Activated CD8-positive, alpha-beta T cell treated with anti-CD3 and anti-CD28 coated beads, Interleukin-2, amount 10 ng/mL, durations not matched to agents 7 days and 5 days (primary cell): ENCODE measurements at places on chromosomes 5 and 9.

DNA sequence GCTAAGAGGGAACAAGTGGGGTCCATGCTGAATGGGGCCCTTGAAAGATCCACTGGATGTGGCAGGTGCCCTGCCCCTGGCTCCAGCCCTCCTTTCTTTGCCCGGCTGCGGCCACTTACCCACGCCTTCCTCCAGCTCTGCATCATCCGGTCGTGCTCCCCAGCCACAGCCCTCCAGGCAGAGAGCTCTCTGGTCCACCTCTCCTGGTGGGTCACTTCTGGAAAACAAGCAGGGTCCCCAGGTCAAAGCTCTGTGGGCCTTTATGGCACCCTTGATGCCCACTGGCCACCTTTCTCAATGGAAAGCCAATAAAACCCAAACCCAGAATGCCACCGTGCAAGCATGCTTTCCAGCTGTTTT, 45.0 kb downstream of the SECISBP2 start:
- DNase-seq = no peak

- DNase-seq = no peak
Observed at GRCh38 chr5:73418244-73418691, 30.3 kb downstream of the FOXD1 start.

GRCh38 chr9:26261503-26262330, 583.5 kb upstream of the TUSC1 start:
- no peak for DNase-seq

GRCh38 chr5:154449786-154450185, 4.0 kb downstream of the SAP30L start:
- no peak for DNase-seq

- DNase-seq = no peak
Observed at GRCh38 chr5:24642022-24642421, 2.8 kb downstream of the CDH10 start.

GRCh38 chr9:133996531-133997520, 4.7 kb upstream of the VAV2 start:
- DNase-seq = no peak

- DNase-seq = peak; percentile 65
Observed at GRCh38 chr9:136997830-136998234, 1.5 kb upstream of the CLIC3 start.

DNA sequence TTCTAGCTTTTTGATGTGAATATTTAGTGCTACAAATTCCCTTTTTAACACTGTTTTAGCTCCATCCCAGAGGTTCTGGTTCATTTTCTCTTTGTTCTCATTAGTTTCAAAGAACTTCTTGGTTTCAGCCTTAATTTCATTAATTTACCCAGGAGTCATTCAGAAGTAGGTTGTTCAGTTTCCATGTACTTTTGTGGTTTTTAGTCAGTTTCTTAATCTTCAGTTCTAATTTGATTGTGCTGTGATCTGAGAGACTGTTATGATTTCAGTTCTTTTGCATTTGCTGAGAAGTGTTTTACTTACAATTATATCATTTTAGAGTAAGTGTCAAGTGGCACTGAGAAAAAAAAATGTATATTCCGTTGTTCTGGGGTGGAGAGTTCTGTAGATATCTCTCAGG, 240.1 kb upstream of the RASA1 start:
- no peak for DNase-seq

GRCh38 chr5:149745-150485, 41.4 kb upstream of the LRRC14B start:
- no peak for DNase-seq

DNA sequence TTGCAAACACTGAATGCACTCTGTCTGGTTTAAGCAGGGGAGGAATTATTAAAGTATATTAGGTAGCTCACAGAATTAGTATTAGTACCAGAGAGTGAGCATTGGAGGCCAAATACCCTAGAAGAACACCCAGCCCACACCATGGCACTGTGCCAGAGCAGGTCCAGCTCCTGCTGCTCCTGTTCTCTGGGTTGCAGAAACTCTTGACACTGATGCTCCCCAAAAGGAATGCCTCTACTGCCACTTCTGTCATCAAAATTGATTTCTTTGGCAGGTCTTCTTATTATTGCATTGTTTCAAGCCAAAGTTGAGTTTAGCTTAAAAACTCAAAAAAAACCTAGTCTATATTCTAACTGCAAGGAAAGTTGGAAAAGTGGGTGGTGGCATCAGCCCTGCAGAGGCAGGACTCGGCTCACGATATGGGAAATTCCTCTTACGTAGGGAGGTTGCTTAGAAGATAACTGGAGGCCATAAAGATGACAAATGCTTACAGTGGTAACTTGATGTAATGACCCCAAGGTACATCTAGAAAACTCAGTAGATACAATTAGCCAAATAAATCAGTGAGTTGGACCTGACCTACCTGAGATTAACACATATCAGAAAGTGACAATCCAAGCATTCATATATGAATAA, 123.4 kb downstream of the CD180 start:
- no peak for DNase-seq

DNA sequence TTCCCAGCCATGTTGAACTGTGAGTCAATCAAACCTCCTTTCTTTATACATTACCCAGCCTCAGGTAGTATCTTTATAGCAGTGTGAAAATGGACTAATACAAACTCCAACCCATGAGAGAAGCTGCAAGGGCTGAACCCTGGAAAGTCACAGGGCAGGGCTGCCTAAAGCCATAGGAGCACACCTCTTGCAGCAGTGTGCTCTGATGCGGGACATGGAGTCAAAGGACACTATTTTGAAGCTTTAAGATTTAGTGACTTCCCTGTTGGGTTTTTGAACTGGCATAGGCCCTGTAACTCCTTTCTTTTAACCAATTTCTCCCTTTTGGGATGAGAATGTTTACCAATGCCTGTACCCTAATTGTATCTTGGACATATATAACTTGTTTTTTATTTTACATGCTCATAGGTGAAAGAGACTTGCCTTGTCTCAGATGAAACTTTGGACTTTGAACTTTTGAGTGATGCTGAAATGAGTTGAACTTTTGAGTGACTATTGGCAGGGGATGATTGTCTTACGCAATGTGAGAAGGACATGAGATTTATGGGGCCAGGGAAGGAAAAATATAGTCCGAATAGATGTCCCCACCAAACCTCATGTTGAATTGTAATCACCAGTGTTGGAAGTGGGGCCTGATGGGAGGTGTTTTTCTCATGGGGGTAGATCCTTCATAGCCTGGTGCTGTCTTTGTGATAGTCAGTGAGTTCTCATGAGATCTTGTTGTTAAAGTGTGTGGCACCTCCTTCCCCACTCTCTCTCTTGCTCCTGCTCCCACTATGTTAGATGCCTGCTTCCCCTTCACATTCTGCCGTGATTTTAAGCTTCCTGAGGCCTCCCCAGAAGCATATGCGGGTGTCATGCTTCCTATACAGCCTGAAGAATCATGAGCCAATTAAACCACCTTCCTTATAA, 159.5 kb upstream of the SPEF2 start:
- no peak for DNase-seq

DNA sequence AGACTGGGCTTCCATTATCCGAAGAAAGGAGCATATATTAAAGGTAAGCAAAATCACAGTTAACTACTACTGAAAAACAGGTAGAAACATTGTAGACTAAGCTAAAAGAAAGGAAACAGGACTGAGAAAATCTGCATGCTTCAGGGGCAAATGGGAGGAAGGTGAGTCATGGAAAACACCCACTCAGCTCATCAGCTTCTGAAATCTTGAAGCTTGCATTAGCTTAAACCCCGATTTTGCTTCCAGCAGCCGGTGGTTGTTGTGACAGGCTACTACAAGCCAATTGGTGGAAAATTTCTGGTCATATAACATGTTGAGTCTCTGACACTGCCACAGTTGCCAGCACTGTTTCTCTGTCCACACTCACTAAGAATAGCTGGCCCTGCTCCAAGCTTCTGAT, 179.6 kb upstream of the PUM3 start:
- DNase-seq = no peak

GRCh38 chr5:1550287-1551076, 26.7 kb upstream of the LPCAT1 start:
- no peak for DNase-seq

DNA sequence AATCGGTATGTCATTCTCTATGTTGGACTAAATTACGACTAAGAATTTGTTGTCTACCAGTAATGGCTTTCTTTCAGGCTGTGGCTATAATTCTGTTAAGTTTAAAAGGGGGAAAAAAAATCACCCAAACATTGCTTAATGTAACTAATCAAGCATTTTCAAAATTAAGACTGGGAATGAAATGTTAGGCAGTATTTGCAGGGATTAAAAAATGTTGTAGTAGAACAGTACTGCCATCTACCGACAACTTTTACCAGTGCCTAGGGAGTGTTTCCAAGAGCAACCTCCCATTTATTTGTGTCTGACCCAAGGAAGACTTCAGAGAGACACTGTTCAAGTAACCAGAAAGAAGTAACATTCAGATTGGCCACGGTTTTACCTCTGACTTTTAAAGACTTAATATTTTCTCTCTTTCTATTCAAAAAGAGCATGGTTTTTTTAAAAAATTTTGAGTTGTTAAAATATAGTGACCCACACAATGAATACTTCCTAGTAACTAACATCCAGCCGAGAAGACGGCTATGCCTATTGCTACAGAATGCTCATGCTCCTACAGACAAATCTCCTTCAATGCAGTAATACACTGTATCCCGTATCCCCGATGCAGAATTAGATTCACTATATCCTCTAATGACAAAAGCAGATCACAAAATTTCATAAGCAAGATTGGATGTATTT, 92.4 kb downstream of the ARL15 start:
- peak; percentile 27 for DNase-seq

DNA sequence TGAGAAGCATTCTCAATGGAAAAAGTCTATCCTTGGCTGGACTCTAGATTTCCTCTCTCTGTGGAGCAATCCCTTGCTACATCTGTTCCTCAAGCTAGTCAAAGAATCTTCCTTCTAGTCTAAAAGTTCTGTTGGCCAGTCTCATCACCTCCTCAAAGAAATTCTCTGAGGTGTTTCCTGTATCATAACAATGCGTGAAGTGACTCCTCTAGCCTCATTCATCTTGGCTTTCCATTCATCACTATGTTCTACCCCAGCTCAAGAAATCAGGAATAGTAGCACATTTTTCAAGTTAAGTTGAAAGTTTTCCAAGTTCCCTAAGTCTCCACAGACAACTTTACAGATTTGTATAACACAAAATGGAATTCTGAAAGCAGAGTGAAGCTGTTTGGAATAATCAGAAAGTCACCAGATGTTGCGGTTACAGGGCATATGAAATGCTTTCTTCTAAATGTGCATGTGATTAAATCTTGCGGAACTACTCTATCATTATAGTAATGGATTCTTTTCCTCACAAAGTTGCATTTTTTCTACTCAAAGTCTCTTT, 176.6 kb upstream of the FREM1 start:
- DNase-seq = no peak

- DNase-seq = no peak
Observed at GRCh38 chr5:122858451-122858850, 13.0 kb downstream of the SNX24 start.

GRCh38 chr5:131252824-131253171, 11.1 kb upstream of the CDC42SE2 start:
- peak; percentile 91 for DNase-seq

GRCh38 chr9:87570000-87570908, 72.6 kb downstream of the DAPK1 start:
- no peak for DNase-seq

- peak; percentile 57 for DNase-seq
Observed at GRCh38 chr5:176578391-176578808, 29.3 kb downstream of the CDHR2 start.

GRCh38 chr5:78490709-78491485, 130.5 kb downstream of the SCAMP1 start:
- no peak for DNase-seq

GRCh38 chr5:172581315-172581714, 59.7 kb upstream of the NEURL1B start:
- no peak for DNase-seq

GRCh38 chr9:91429501-91429900, 5.9 kb upstream of the NFIL3 start:
- DNase-seq = no peak

DNA sequence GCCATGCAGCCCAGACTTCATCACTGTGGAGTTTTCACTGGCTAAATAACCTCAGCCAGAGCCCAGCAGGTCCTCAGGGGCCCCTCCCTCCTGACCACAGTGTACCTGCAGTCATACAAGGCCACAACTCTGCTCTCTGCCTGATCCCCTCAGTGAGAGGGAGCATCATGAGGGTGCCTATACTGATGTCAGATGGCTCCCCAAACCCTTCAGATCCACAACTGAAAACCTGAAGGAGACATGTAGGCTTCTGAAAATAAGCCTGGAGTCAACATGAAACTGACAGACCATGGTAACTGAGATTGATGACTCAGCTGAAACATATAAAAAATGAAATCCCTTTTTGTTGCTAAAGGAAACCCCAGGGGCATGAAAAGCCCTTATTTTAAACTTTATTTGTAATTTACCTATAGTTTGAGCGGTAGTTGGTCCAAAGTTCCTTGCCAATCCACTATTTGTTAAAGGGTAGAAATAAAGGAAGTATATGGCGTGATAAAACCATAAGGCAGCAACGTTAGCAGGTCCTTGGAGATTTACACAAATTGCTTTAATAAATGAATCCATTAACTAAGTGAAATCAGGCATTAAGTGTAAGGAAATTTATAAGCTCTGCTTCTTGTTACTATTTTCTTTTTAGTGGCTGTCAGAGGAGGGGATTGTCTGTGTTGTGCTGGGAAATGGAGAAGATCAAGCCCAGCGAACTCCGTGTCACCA, 68.3 kb downstream of the FGF1 start:
- DNase-seq = no peak

DNA sequence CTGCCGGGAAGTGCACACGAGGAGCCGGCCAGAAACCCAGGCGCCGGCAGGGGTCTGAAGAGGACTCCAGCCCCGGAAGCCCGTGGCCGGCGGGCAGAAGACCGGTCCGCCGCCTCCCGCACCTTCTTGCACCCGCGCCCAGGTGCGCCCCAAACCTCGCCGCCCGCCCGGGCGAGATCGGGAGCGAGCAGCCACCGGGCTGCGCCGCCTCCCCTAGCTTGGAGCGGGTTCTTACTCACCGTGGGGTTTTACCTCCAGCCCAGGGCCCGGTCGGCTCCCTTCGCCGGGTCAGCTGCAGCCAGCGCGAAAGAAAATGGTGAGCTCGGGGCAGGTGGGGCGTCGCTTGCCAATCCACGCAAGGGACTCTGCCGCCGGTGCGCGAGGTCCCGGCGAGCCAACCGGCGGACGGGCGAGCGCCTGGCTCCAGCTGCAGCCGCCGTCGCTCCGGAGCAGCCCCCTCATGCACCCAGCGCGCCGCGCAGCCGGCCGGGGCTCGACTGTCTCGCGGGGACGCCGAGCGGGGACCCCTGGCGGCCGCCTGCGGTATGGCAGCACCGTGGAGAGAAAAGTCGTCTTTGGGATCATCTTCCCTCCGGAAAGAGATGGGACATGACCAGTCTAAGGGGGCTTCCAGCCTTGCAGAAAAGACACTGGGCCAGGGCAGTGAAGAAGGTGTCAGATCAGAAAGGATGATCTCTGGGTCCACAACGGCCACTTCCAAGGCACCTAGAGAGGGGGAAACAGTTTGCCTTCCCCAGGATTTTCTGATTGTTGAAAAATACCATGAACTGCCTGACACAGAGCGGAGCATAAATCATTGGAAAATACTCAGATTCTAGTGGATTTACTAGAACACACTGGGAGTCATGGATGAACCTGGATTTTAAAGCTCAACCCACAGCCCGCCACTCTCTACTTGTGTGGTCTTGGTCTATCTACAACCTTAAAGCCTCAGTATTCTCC, at the start of gene MOB3B:
MOB3B (minus strand) TSS at position 499 of the 963 bp plus-strand sequence. CDS start 74,264 bp downstream, outside the sequence.
- peak; percentile 81 for DNase-seq
